ENCODE measurements at places on chromosomes 5 and 9.
A peak's percentile ranks its signal among the peaks of the same experiment; 100 is the strongest.

- DNase-seq, result no peak
These were observed 608.3 kb upstream of the NUDT12 start for GRCh38 chr5:104170926-104171325.

DNA sequence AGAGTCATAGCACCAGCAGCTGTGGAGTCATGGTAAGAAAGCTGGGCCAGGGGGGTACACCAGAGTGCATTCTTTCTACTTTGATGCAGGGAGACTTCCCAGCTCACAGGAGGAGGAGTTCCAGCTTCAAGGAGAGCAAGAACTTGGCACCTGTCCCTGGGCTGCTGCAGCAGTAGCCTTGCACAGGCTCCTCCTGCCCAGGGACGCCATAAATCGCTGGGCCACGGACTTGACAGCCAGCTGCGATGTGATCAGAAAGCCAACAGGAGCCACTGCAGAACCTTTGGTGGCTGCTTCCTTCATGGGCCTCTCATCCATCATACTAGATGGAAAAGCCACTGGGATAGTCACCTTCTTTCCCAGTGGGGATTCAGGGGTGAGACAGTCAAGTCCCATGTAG lies 234.7 kb downstream of the NMUR2 start:
- DNase-seq, result no peak

DNA sequence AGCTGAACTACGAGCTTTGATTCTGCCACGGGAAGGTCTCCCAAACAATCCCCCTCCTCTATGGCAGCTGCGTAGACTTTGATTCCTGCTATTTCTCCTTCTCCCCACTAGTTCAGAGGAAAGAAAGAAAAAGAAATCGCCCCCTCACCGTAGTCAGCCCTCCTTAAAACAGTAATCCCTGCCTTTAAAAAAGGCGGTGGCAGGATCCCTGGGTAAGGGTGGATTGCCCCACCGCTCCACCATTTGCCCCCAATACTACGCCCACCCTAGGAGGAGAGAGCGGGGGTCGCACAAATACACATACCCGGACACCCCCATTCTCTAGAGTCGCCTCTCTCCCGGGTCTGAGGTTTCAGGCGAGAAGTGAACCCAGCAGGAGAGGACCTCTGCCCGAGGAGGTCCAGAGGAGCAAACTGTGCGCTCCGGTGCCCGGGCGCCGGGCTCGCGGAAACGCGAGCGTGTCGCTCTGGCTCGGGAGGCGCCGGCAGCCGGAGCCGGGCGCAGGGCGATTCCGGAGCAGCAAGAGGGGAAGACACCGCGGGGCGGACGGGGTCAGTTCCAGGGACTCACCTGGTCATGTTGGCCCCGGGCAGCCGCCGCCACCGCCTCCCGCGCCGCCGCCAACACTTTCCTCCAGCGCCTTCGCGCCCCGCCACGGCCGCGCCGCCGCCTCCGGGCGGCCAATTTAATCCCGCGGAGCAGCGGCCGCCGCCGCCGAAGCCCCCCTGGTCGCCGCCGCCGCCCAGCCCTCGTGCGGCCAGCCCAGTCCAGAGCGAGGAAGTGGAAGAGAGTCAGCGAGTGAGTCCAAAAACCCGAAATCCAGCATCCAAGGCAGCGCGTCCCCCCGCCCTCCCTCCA lies 1057.7 kb upstream of the DMAC1 start:
- DNase-seq, result no peak

DNA sequence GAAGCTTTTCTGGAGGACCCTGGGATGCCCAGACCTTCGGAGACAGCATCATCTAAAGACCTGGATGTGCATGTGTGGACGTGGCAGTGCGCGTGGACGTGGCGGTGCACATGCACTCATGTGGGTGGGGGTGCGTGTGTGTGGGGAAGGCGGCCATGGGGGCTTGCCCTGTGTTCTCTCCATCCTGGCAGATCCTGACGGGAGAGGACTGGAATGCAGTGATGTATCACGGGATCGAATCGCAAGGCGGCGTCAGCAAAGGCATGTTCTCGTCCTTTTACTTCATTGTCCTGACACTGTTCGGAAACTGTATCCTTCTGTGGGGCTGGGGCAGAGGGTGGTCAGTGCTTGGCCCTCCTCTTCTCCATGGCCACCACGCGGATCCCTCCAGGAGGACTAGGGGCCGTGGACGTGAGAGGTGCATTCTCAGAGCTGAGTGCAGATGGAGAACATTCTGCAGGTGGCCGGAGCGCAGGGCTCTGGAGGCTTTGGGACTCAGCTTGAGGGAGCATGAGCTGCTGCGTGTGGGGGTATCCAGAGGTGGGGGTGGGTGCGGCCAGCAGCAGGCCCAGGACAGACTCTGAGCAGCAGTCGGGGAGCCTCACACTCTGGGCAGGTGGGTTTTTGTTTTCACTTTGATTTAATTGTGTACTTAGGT lies 129.1 kb downstream of the CACNA1B start:
- no peak for DNase-seq

DNA sequence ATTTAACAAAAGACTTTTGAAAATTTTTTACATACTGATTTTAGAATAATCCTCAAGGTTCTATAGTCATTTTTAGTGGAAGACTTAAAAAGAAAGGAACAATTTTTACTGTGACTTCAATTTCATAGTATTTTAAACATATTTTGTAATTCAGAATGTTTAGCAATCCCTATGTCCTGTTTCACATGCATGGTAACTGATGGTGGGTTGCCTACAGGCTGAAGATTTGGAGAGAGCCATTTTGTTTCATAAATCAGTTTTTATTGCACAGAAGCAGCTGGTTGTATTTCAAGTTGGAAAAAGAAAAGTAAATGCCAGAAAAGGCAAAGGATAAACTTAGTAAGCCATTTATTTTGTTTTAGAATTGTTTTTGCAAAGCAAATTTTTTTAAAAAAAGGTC lies 24.0 kb downstream of the STARD4 start:
- DNase-seq, result no peak

DNA sequence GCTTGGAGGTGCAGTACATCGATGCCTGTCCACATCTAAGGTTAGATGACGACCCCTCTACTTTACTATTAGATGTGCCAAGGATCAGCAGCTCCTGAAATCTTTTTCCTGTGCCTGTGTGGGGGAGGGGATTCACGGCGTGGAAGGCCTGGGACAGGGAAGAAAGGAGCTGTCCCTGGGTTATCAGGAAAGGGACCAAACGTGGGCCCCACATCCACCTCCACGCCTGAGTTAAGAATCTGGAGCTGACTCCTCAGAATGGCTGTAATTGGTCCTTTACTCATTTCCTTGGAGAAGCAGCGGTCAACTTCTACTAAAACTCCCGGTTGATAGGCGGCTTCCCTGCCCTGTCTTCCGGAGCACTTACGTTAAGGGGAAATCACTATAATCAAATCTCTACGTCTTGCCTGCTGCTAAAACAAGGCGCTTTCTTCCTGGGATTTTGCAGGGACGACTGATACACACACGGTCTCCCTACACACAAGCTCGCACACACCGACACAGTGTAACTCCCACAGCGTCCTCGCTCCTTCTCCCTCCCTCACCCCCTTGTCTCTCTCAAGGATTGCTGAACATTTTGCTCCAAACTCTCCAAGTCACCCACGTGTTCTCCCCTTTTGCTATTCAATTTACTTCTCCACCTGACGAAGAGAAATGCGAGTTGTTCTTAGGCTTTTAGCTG lies 1.4 kb downstream of the PDE4D start:
- no peak for DNase-seq

- no peak for DNase-seq
These were observed 270.4 kb upstream of the TMEM161B start for GRCh38 chr5:88539026-88539425.

DNA sequence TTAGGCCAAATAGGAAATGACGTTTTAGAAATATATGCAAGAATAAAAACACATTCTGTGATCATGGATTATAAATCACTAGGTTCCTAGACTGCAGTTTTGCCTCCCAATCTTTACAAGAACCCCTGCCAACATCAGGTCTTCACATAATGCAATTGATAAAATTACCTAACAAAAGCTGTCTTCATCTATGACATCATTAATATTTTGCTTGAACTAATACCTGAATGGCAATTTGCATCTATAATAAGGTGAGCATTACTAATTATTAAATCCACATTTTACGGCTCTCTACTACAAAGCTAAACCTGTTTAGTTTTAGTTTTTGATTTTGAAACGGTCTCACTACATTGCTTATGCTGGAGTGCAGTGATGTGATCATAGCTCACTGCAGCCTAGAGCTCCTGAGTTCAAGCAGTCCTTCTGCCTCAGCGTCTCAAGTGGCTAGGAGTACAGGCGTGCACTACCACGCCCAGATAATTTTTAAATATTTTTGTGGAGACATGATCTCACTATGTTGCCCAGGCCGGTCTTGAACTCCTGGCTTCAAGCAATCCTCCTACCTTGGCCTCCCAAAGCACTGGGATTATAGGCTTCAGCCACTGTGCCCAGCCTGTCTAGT lies 218.0 kb downstream of the MLLT3 start:
- DNase-seq, result no peak

- DNase-seq, result no peak
These were observed 127.5 kb downstream of the RFK start for GRCh38 chr9:76266649-76267283.

DNA sequence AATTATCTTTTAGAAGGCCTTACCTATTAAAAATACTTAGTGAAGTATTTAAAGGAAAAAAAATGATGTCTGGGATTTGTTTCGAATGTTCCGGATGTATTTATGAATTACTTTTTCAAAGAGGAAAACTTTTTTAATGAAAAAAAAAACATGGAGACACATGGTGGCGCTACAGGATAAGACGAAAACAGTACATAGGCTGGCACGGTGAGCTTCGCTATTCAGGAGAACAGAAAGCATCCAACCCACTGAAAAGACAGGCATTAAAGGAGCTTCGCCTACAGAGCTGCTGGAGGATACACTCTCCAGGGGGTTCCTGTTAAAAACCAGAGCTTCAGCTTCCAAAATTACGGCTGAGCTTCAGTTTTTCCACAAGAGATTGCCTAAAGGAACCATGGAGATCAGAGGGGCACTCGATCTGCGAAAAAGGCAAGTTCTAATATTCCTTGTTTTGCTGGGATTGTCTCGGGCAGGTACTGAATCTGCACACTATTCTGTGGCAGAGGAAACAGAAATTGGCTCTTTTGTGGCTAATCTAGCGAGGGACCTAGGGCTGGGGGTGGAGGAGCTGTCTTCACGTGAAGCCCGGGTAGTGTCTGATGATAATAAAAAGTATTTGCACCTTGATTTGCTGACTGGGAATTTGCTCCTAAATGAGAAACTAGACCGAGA lies at the start of gene PCDHB14:
TSS of gene PCDHB14 (plus strand) at position 232 of the 672 bp plus-strand sequence. CDS start at position 395, 163 bp downstream.
- no peak for DNase-seq

GRCh38 chr5:159207222-159207685 lies 2.1 kb downstream of the RNF145 start:
- no peak for DNase-seq

GRCh38 chr9:4260661-4261060 lies 39.2 kb downstream of the GLIS3 start:
- DNase-seq, result no peak

GRCh38 chr9:119020730-119021333 lies 348.4 kb downstream of the BRINP1 start:
- DNase-seq, result no peak

GRCh38 chr9:133762488-133763271 lies 24.5 kb upstream of the SARDH start:
- no peak for DNase-seq

DNA sequence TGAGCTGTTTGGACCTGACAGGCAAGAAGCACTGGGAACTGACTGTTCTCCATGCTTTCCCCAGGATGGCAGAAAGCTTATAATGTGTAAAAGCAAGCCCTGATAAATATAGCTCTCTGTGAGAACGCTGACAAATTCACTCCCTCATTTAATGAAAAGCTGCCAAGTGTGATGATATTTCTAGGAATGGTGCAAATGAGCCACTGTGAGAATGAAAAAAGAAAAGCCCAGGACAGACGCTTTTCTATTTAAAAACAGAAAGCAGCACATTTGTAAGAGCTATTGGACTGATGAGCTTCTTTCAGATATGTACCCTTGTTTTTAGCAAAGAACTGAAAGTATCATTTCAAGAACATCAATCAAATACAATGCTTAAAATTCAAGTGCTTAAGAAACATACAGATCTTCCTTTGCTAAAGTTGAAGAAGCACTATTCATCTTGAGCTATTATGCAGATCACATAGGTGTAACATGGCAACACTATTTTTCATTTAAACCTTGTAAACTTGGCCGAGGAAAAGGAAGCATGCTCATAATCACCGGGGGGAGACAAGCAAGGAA lies 842.6 kb upstream of the ACO1 start:
- no peak for DNase-seq

GRCh38 chr5:138402640-138403039 lies 36.2 kb upstream of the REEP2 start:
- no peak for DNase-seq

GRCh38 chr5:126806-127205 lies 34.8 kb downstream of the PLEKHG4B start:
- DNase-seq, result no peak

DNA sequence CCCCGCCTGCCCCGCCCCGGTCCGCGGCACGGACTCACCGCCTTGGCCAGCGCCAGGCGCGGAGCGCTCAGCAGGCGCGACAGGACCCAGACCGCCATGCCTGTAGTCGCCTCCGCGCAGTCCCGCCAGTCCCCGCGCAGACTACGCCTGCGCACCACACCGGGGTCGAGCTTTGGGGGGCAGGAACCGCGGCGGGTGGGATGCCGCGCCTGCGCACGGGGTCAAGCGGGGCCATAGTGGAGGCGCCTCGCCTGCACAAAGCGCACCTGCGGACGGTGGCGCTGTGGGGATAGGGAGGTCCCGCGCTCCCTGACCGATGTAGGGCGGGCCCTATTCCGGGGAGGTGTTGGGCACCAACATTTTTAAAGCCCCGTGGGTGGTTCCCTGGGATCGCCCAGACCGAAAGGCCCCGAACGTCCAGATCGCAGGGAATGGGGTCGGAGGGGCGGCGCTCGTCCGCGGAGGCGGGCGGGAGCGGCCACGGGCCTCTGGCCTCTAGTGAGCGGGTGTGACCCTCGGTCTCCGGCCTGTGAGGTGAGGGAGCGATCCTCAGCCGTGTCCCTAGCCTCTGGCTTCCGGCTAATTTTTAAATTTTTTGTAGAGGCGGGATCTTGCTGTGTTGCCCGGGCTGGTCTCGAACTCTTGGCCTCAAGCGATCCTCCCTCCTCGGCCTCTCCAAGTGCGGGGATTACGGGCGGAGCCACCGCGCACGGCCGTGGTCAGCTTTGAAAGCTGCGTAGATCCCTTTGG lies 70.8 kb upstream of the LPCAT1 start:
- DNase-seq, result peak; percentile 29

- no peak for DNase-seq
These were observed 1.6 kb downstream of the GM2A start for GRCh38 chr5:151254556-151254955.

GRCh38 chr5:66958201-66958979 lies 238.2 kb downstream of the CD180 start:
- DNase-seq, result no peak

GRCh38 chr5:155343468-155343867 lies 329.9 kb downstream of the KIF4B start:
- DNase-seq, result no peak

- no peak for DNase-seq
These were observed 35.2 kb downstream of the CEP72 start for GRCh38 chr5:647311-647710.

DNA sequence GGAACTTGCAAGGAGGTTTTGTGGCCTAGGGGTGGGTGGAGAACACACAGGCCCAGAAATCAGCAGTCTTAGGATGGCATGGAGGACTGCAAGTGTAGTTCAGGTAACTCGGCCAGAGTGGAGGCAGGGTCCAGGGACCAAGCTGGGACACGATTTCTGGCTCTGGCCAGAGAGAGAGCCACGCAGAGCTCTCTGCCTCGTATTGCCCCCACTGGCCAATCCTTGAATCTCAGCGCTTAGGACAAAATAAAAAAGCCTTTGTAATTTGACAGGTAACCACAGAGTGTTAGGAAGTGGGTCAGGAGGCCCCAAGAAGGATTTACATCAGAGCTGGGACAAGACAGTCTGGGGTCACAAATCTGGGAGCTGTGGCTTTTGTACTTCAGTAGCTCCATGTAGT lies 11.7 kb downstream of the MAP3K1 start:
- no peak for DNase-seq
